ENCODE measurements at places on chromosomes 6 and 20.

- DNase-seq, result peak; percentile 46
Measured at GRCh38 chr20:50303573-50304500, 113.2 kb downstream of the CEBPB start.

GRCh38 chr20:673603-674001, 2.0 kb downstream of the SCRT2 start:
- DNase-seq, result no peak

DNA sequence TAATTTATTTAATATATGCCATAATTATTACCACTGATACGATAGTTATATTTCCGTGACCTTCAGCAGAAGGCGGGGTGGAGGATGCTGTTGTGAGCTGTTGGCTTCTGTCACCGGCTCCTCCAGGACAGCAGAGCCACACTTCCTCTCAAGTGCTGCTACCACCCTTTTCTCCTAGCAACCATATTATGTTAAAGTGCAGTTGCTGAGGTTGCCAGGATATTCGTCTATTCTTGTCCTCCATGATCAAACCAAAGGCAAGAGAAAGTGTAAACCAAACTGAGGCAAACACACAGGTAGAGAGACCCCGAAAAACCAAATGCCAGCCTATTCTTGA, 27.8 kb downstream of the RGS17 start:
- no peak for DNase-seq

DNA sequence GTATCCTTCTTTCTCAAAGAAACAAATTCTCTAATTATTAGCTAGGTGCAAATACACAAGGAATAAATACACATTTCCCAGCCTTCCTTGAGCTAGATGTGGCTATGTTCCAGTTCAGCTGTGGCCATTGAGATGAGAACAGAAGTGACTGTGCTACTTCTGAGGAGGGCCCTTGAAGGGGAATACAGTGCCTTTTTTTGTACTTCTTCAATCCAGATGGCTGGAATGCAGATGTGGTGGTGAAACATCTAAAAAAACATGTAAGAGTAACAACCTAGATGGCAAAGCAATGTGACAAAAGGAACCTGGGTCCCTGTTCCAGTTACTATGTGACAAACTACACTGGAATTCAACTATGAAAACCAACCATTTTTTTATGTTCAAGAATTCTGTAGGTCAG, 115.4 kb upstream of the DST start:
- no peak for DNase-seq

GRCh38 chr6:98056955-98057354, 773.9 kb upstream of the MMS22L start:
- no peak for DNase-seq

- no peak for DNase-seq
Measured at GRCh38 chr20:61130156-61130555, 121.9 kb upstream of the CDH4 start.

DNA sequence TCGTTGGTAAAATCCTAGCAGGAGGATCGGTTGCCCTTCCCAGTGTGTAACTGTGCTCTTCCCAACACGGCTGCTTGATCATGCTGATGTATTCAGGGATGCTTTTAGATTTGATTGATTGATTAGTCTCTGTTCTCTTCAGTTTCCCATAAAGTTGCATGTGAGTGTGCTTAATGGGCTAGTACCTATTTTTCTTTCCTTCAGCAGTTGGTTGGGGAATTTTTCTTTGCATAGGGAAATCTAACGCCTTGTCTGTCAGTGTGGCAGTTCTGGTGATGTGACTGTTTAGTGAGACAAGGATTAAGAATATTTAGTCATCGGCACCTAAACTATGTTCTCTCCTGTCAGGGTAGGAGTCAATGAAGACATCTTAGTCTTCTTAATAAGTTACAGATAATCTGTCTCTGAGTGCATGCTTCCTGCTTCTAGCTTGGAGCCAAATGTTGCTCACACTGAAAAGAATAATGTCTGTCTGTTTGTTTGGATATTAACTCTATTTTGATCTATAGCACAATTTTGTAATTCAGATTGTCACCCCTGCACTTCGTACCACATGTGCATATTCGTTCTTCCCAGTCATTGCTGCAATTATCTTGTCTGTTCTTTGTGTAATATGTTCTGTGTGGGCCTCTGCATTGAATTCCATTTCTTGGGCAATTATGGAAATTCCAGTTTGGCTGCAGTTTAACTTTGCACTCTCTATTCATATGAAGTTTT, 169.9 kb downstream of the EDN1 start:
- no peak for DNase-seq

DNA sequence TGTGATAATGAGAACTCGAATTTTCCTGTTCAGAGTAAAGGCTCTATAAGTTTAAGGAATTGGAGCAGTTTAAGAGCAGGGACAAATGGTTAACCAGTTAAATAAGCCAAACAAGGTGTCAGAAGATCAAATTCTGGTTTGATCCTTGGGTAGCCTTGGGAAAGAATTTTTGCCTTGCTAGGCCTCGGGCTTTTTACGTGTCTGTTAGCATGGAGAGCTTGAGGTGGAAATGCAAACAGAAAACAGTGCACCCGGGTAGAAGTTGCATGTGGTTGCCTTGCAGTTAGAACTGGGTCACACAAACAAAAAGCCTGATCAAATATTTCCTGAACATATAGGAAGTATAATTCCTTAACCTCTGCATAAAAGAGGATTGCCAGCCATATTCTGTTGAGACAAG, 58.3 kb downstream of the RIN2 start:
- no peak for DNase-seq

DNA sequence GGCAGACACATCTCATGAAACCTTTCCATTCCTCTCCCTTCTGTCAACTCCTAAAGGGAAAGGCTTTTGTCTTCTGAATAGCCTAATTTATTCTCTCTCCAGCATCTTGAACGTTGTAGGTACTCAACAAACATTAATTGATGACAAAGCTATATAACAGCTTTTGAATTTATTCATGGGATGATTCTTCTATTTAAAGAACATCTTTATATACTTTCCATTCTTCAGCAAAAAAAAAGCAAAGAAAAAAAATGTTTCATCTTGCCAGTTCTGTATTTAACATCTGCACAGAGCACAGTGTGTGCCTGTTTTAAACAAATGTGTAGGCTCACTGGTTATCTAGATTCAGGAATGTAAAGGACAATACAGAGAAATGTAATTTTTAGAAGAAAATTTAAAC, 648.7 kb downstream of the KIF16B start:
- DNase-seq, result no peak

GRCh38 chr6:160583794-160584193, 80.3 kb downstream of the LPA start:
- DNase-seq, result no peak

GRCh38 chr6:81753711-81754577, 1.5 kb upstream of the TENT5A start:
- DNase-seq, result peak; percentile 66

DNA sequence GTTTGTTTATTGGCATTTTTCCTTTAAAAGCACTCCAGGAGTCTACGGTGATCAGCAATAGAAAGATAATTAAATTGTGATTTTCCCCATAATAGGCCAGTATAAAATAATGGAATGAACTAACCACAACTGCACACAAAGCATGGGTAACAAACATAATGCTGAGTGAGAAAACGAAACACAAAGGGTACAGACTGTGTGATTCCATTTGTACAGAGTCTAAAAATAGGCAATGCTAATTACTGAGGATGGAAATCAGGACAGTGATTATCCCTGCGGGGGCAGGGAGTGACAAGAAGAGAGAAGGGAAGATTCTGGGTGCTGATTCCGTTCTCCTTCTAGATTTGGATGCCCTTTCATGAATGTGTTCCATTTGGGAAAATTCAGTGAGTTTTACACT, 478.1 kb downstream of the PREX1 start:
- no peak for DNase-seq

GRCh38 chr6:35441642-35442041, 10.5 kb upstream of the FANCE start:
- no peak for DNase-seq

GRCh38 chr6:42370323-42370985, 81.3 kb downstream of the TRERF1 start:
- no peak for DNase-seq

- no peak for DNase-seq
Measured at GRCh38 chr6:168968228-168968627, 285.4 kb downstream of the THBS2 start.

DNA sequence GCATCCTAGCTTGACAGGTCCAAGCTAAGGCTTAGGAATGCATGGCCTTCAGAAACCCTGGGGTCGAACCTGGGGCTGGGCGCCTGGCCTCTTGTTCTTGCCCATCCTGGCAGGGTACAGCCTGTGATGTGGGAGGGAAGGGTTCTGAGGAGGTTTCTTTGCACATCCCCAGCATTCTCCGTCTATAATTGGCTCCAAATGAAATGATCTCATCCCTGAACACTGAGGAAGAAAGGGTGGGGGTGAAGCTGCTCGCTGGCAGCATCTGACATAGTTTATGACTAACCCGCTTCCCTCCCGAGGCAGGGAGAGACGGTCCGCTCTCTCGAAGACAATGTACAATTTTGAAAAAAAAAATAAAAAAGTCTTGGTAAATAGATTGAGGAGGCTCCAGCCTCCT, 67.1 kb upstream of the ZNFX1 start:
- no peak for DNase-seq

DNA sequence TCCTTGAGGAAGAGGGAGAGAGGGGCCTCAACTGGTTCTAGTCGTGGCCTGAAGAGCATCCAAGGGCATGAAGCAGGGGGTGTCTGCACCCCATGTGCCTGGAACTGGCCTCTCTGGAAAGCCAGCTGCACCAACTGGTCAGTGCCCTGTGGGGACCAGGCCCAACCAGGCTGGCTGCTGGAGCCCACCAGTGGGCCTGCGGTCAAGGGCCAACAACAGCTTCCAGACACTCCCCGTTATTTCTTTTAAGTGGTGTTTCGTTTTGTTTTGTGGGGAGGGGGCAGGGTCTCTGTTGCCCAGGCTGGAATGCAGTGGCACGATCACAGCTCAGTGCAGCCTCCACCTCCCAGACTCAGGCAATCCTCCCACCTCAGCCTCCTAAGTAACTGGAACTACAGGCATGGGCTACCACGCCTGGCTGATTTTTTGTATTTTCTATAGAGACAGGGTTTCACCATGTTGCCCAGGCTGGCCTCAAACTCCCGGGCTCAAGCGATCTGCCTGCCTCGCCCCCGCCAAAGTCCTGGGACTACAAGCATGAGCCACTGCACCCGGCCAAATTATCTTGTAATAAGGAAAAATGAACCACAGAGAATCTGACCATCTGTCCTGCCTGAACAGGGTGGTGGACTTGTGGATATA, 11.9 kb upstream of the C20orf144 start:
- no peak for DNase-seq

DNA sequence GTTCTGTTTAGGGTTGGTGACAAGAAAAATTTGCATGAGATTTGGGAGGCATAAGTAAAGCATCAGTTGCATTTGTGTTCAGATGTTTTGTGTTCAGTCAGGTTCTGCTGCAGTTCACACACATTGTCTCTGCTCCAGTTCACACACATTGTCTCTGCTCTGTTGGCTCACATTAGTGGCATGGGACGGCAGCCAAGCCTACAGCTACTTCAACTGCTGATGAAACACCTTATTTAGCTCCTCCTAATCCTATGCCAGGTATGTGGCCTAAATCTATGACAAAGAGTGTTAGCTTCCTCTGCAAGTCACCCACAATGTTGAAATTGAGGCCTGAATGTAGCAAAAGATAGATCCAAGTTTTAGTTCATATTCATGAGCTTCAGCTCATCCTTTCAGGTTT, 278.1 kb upstream of the SYNCRIP start:
- DNase-seq, result no peak

GRCh38 chr6:149400050-149400449, at the start of gene SUMO4:
SUMO4 (plus strand) TSS chr6:149400262; CDS start chr6:149400392, 130 bp downstream.
- DNase-seq, result no peak

DNA sequence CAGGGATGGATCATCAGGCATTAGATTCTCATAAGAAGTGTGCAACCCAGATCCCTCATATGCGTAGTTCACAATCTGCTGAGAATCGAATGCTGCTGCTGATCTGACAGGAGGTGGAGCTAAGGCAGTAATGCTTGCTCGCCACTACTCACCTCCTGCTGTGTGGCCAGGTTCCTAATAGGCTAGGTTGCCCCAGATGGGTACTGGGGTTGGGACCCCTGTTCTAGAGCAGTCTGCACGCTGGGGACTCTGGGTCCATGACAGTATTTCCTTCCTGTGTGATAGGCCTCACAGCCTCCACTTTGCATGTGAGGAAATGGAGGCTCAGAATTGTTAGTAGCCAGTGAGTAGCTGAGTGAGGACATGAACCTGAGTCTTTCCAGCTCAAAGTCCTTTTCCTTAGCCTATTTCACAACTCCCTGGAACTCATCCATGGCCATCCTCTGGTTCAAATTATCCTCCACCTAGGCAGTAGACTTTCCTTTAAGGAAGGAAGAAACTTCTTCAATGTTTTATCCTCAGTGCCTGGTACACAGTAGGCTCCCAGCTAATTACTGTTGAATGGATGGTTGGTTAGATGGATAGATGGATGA, 117.2 kb downstream of the SYCP2 start:
- no peak for DNase-seq

DNA sequence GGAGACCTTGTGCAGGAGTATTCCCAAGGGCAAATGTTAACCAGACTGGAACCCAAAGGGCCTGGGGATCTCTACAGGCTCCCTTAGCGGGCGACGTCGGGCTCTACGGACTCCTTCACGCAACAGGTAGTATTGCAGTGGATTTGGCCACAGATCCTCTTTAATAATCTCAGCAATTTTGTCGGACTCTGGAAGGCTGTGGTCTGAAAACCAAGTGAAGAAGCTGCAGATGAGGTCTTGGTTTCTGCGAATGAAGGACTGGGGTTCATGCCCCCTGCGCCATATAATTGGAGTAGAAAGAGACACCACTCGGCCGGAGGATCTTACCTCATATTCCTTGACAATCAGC, 1.3 kb downstream of the TSPYL1 start:
- no peak for DNase-seq

GRCh38 chr6:10177704-10178103, 237.2 kb downstream of the TFAP2A start:
- DNase-seq, result no peak

DNA sequence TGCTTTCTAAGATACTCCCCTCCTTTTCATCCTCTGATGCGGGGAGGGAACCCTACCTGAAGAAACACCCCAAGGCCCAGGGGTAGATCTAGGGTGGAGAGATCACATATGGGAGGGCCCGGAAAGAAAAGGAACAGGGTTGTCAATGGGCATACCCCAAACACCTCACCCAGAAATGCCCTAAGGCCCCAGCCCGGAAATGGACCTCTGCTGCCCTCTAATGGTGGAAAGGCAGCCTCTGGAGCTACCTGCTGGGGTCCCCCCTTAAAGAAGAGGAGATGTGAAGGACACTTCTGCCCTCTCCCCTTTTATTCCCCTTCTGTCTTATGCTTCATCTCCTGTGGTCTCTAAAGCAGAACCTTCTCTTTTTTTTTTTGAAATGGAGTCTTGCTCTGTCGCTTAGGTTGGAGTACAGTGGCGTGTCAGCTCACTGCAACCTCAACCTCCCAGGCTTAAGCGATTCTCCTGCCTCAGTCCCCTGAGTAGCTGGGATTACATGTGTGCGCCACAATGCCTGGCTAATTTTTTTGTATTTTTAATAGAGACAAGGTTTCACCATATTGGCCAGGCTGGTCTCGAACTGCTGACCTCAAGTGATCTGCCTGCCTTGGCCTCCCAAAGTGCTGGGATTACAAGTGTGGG, 458 bp upstream of the ARMC12 start:
- no peak for DNase-seq

GRCh38 chr6:170080828-170081371, 210.0 kb downstream of the DLL1 start:
- no peak for DNase-seq
